MCF 10A (cell line): ENCODE measurements at places on chromosomes 2 and 18. TPM values are rescaled to one million over a fixed set of nuclear protein-coding genes. Genes with fewer than 3 reads are reported as not detected.

Gene CFAP221
- not detected in 2 replicates for total RNA-seq

Gene HOXD9
- not detected in 2 replicates for total RNA-seq

DNA sequence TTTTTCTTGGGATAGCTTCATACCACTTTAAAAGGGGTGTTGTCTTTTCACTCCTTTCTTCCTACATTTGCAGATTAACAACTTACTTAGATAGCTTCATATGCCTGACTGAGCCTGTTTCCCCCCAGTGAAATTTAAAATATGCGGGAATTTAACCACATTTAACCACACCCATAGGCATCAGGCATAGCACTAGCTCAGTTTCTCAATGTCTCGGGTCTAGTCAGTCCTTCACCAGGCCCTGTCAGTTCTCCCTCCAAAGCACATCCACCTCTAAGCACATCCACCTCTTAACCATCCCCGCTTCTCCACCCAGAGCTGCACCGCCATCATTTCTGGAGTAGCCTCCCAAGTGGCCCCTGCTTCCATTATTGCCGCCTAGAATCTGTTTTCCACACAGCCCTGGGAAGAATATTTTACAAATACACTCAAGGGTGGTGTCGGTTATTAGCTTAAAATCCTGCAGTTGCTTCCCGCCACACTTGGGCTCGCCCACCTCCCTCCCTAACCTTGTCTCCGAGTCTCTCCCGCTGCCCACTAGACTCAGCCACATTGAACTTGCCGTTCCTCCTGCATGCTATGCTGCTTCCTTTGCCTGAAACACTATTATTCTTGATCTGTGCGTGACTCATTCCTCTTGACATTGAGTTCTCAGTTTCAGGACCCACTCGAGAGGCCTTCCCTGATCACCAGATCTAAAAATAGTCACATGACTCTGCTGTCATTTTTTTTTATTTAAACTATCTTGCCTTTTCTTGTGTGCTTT is 68.3 kb downstream of the SPTBN1 start:
- no peak for DNase-seq

GRCh38 chr2:52178845-52179244 is 1146.9 kb upstream of the NRXN1 start:
- no peak for DNase-seq

DNA sequence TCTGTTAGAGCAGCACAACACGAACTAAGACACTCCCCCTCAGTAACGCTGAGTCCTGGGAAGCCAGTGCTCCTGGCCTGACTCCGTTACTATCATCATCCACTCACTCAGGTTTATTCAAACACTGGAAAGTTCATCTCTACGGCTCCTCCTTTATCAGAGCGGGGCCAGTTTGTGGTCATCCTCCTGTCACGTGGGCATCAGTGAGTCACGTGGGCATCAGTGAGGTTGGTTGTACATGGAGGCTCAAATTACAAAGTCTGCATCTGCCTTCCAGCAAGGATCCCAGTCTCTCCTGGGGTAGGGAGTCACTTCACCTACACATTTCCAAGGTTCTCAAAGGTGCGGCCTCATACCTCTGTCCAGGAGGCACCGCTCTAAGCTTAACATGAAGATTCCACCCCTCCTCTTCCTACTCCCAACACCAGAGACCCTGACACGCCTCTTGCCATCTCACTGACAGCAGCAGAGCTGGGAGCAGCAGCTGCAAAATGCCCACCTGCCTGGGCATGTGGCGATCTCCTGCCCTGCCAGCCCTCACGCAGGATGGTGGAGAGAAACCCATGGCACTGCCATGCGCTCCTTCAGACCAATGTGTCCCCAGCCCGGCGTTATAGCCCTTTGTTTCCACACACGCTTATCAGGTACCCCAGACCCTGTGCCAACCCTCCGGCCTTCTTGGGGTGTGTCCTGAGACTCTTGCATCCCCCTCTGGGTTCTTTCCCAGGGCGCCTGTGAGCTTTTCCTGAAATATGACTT is 99.2 kb upstream of the PTPRM start:
- DNase-seq = peak; percentile 42

GRCh38 chr2:182128821-182129707 is 143.4 kb downstream of the PPP1R1C start:
- no peak for DNase-seq

DNA sequence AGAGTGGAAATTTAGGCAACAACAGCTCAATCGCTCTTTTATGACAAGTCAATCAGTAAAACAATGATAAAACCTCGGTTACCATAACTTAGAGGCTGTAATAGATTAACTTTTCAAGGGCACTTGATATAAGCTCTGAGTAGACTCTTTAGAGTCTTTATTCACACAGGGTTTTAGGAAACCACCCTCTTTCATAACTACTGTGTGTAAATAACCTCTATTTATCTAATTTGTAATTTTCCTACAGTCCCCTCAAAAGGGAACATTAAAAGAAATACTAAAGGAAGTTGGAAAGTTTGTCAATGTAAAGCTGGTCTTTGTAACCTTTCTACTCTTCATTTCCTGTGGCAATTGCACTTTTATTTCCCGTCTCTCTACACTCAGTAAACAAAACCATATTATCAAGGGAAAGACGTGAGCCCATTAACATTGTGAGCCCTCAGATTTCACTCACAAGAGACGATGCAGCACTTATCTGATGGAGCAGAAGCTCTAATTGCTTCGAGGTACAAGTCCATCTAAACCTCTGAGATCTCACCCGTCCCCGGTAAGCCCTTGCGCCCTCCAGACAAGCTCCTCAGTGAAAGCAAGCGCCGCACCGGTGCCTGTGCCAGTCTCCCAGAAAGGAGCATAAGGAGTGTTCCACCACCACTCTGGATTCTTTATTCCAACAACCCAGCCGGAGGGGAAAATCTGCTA is 1.1 kb upstream of the HOXD1 start:
- DNase-seq = no peak

DNA sequence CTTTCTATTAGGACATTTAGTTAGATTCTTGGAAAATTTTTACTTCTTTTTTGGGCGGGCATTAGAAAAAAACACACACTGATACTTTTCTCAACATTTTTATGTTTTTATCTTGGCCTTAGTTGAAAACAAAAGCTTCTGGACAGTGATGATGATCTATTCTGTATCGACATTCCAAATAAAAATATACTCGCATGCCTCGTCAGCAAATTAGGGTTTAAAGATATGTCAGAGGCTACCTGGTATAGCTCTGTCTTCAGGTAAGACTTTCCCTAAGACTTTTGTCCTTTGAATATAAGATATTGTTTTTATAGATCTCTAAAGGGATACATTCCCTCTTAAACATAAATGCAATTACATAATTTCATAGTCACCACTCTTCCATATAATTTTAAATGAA is 816.8 kb downstream of the LRP1B start:
- DNase-seq = no peak

GRCh38 chr2:96485751-96486651 is 19.2 kb downstream of the NEURL3 start:
- peak; percentile 58 for DNase-seq

- no peak for DNase-seq
Observed at GRCh38 chr2:59752071-59752470, 801.4 kb downstream of the BCL11A start.

DNA sequence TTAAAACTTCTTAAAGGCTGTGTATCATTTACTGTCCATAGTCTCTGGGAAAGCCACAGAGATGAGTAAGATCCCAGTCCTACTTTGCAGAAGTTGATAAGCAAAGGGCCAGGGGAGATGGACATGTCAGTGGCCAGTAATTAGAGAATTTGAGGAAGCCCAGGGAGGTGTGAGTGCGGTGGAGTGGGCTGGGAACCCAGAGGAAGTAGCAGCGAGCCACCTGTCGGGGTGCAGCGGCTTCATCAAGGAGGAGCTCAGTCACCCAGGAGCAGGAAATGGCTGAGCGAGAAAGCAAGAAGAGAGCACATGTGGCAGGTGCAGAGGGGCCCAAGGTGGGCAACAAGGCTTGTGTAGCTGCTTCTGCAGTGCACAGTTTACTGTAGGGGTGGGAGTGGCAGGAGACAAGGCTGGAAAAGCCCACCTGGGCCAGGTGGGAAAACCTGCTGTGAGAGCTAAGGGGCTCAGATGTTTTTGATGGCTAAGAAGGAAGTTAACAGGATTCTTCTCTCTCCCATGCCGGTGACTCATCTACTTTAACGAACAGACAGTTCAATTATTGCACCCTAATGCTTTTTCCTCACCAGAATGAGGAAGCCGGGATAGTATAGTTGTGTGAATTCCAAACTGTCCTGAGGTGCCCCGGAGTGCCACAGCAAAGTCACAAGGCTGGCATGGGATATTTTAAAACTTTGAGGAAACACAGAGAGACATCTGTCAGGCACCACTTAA is 34.8 kb upstream of the MGAT5 start:
- DNase-seq = no peak

DNA sequence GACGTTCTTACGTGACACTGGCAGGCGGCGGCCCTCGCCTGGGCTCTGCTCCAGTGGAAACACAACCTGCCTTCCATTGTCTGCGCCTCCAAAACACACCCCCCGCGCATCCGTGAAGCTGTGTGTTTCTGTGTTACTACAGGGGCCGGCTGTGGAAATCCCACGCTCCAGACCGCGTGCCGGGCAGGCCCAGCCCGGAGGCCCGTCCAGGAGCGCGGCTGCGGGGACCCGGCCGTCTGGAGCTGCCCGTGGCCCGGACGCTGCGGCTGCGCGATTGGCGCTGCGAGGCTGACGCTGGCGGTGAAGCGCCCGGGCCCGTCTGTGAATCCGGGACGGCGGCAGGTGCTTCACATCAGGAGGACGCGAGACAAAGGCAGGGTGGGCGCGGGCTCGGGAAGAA is 670.3 kb upstream of the SALL3 start:
- DNase-seq = no peak

- DNase-seq = no peak
Observed at GRCh38 chr18:24910221-24910620, 441.7 kb downstream of the ZNF521 start.

DNA sequence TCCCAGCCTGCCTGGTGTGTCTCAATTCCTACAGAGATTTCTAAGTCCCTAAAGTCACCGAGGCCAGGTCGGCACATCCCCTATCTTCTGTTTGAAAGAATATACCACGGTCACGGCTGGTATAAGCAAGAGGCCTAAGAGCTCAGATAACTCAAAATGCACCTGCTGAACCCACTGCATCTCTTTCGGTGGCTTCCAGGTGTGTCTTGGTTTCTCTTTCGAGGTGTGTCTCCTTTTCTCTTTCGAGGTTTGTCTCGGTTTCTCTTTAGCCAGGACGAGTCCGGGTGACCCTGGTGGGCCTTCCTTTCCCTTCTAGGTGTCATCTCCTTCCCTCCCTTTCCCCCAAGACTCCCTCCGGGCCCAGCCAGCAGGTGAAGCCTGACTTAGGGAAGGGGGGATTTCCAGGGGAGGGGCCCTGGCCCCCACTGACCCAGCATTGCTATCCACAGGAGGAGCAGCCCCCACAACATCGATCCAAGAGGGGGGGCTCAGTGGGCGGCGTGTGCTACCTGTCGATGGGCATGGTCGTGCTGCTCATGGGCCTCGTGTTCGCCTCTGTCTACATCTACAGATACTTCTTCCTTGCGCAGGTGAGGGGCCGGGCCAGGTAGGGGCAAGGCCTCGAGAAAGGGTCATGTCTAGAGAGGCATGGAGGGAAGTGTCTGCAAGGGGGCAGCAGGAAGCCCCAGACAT is 8.4 kb downstream of the ITM2C start:
- DNase-seq = no peak

GRCh38 chr2:142791335-142791734 is 86.1 kb upstream of the KYNU start:
- no peak for DNase-seq

GRCh38 chr18:24913507-24914170 is 438.3 kb downstream of the ZNF521 start:
- DNase-seq = no peak

DNA sequence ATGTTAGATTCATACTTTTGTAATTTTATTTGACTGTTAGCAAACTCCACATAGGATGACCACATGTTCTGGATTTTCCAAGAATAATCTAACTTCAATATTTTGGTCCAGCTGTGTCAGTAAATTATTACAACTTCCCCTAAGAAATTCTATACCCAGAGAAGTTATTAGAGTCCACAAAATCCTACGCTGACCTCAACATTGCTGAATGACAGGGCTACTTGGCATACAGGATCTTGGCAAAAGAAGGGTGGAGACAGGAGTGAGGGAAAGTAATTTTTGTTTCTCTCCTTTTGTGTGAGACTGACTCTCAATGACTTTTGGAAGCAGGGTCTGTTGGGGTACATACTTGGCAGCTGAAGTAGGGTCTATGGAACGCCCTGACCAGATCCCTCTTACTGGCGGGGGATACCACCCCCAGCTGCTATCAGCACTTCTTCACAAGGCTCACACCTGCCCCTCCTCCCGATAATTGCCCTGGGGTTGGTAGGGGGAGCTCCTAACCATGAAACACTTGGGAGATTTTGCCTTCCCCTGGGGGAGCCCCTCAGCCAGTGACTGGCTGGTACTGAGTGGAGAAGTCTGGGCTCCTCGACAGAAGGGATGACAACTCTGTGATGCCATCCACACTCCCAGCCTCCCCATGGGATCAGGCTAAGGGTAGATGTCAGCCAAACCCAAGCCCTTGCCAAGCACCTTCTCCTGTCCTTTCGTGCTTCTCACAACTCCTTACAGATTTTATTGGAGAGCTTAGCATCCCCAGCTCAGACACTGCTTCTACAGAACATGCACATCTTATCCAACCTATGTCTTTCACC is 110.6 kb upstream of the FHL2 start:
- no peak for DNase-seq
